ENCODE measurements at places on chromosomes 6 and 20.

DNA sequence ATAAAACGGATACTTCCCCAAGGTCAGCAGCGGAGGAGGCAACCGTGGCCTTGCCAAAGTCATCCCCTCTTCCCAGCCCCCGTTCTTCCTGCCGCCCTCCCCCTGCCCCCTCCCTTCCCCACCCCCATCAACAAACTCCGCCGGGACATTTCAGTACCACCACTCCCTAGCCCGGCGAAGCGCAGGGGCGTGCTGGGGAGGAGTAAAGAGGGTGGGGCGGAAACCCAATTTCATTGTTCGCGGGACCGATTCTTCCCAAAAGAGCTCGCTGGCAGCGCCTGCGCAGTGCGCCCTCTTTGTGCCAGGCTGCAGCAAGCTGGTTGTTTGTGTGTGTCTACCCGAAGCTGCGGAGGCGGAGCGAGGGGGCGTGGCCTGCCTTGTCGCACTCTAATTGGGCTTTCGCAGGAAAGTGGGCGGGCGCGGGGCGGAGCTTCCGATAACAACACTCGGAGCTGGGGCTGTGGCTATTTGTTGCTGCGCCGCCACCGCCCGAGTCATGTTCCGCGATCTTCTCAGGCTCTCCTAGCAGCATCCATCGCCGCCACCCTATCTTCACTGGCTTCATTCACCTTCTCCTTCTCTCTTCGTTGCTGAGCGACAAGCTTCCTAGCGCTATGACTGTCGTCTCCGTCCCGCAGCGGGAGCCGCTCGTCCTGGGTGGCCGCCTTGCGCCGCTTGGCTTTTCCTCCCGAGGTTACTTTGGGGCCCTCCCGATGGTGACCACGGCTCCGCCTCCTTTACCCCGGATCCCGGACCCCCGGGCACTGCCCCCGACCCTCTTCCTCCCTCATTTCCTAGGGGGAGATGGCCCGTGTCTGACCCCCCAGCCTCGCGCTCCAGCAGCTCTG, at the start of gene PNRC1:
Gene PNRC1 (plus strand): TSS at position 471 of the 848 bp plus-strand sequence. CDS start 144 bp downstream, at position 615.
- DNase-seq: peak; percentile 94

- DNase-seq: no peak
These were observed 303.0 kb downstream of the PAX1 start for GRCh38 chr20:22008456-22008855.

DNA sequence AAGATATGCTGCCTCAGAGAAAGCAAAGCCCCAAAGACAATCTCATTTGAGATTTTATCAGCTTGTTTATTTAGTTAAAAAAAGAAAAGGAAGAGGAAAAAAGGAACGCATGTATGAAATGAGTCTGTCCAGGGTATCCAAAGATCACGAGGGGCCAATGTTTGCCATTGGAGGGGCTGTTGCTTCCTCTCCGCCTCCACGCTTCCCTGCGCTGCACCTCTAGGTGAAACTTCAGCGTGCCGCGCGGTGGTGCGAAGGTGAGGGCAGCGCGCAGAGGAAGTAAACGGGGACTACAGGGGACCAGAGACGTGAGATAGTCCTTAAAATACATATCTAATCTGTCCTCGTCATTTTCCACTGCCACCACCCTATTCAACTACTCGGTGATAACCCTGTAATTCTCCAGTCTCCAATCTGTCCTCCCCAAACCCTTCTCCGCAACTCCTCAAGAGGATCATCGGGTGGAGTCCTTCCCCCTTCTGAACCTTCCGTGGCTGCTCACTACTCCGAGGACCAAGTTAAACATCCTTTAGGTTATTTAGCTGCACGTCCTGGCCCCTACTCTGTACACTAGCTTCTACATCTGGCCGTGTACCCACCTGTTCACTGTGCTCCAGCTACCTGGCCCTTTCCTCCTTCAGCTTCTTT, 1.1 kb upstream of the DCBLD1 start:
- no peak for DNase-seq

GRCh38 chr6:159098636-159099106, 53.9 kb upstream of the TAGAP start:
- no peak for DNase-seq

- DNase-seq: no peak
These were observed 1.8 kb downstream of the EPB41L2 start for GRCh38 chr6:131061041-131061750.

DNA sequence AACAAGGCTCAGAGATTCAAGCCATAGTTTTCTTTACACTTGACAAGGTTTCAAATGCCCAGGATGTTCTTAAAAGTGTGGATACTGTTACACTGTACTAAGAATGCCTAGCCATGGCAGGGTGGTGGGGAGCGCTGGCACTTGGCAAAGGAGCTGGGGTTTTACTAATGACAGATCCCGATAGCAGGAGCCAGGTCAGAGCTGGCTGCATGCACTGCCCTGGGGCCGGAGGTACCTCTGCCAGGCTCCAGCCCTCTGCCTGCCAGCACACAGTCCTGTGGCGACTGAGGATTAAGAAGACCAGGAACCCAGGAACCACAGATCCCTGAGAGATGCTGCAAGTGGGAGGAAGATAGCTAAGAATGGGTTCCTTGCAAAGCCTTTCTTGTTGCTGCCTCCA, 260.3 kb downstream of the ALDH8A1 start:
- no peak for DNase-seq

DNA sequence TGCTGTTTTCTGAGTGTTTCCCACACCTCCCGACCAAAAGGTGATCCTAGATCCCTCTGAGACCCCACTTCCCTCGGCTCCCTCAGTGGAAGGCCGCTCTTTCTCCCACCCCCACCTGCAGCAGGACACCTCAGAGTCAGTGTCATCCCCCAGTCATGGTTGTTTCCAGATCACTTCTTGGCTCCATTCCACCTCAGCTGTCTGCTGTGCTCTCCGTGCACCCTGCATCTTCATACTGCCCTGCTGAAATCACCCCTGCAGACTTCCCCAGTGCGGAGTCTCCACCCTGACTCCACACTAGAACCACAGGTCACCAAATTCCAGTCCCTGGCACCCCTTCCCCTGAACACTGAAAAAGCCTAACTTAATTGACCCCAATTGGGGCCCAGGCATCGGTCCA, 255.1 kb upstream of the CDYL start:
- DNase-seq: no peak

DNA sequence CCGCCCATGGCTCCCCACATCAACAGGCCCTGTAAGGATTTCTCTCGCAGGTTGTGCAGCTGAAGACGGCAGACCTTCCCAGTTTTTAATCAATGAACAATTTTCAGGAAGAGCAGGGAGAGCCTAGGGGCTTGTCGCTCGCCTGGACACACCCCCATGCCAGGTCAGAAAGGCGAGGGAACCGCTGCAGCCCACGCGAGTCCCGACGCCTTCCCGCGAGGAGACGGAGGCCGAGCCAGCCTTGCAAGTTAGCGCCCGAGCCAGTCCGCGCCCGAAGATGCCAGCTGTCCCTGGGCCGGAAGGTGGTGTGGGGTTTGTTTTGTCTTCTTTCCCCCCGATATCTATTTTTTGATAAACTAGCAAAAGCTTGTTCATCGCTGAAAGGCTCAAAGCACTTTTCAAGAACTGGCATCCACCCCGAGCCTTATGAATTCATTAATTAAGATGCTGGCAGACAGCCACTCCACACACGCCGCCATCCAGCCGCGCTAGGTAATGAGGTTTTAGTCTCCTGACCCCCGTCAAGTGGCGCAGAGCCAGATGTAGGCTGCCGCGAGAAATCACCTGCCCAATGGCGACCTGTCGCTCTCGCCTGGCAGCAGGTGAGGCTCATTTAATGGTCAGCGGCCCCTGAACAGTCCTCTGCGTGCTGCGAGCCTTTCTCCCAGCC, 6.6 kb downstream of the CCDC167 start:
- no peak for DNase-seq

DNA sequence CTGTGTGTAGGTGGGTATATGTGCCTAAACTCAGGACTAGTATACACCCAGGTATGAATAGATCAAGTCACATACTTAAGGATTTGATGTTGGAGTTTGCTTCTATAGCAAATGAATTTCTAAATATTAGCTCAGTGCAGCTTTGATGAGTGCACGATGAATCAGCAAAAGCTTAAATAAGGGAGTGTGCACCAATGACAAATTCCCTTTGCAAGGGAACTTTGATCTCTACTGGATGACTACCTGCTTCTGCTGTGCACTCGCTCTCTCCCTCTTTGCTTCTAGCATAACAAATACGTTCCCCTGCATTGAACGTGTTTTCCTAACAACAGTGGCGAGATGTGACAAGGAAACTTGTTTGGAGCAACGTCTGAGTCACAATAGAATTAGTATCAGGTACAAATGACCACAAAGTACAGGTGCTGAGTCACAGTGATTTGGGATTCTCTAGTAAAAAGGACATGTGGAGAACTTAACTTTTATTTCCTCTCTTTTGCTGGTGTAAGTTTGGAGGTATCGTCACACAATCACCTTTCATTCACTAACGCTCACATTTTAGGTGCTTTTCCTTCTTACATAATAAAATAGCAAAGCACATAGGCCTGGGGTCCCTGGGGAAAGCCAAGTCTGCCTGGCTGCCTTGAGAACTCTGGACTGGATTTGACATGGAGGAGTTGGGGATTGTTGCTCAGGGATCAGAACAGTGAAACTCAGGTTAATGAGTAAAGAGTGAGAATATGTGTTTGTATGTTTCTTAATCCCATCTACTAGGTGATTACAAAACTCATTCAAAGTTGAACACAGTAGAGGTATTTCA, 49.7 kb downstream of the KLHL31 start:
- DNase-seq: no peak

DNA sequence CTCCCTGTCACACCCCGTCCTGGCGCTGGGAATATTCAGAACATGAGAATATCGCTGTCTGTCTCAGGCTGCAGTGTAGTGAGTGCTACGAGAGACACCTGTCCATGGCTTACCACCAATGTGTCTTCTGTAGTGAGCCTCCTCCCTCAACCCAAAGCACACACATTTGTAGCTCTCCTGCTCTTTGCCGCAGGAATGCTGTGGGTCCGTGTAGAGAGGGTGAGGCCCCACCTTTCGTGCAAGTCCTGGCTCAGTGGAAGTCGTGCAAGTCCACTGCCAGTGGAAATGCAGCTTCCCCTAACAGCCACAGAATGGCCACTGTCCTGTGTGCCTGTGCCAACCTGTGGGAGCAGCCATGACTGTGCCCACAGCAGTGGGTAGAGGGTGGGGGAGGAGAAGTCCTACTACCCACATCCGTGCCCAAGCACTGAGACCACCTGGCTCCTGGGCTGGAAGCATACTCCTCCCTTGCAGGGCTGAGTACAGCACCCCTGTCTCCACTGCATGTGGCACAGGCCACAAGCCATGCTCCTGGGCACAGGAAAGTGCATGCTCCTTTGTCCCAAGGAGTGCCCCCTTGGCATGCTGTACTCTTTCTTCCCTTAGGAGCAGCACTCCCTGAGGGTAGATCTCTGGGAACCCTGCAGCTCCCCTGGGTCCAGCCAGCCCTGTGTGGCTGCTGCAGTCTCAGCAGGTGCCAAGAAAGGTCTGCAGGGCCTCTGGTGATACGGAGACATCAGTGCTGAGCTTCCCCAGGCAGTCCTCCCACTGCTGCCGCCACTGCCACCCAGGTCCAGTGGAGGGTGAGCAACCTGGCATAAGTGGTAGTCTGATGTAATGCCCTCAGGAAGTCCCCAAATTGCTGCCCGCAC, 28.0 kb downstream of the IGF2R start:
- DNase-seq: no peak

GRCh38 chr20:1429143-1429728, 36.4 kb upstream of the FKBP1A start:
- no peak for DNase-seq

DNA sequence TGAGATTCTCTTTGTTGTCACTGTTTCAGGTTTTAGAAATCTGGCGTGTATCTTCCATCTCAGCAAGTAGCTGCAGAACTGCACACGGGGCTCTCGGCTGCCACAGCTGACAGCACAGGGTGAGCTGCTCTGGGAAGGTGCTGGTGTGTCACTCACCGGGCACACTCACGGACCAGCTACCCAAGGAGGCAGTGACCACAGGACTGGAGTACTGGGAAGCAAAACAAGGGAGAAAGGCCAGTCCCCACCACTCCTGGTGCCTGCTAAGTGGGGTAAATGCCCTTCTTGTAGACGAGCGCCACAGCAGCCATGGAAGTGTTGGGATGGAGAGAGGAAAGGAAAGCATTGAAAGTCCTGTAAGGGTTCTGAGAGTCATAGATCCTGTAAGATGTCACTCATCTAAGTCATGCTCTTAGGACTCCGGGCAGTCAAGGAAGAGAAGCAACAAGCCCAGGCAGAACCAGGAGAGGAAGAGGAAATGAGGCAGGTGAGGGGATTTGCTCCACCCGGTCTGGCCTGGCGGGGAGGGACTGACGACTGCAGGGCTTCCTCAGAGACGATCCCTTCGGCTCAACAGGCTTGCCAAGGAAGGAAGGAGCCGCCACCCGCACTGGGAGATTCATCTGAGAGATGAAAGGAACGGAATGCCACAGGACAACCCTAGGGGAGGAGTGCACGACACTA, 48.1 kb downstream of the PRDM1 start:
- no peak for DNase-seq

DNA sequence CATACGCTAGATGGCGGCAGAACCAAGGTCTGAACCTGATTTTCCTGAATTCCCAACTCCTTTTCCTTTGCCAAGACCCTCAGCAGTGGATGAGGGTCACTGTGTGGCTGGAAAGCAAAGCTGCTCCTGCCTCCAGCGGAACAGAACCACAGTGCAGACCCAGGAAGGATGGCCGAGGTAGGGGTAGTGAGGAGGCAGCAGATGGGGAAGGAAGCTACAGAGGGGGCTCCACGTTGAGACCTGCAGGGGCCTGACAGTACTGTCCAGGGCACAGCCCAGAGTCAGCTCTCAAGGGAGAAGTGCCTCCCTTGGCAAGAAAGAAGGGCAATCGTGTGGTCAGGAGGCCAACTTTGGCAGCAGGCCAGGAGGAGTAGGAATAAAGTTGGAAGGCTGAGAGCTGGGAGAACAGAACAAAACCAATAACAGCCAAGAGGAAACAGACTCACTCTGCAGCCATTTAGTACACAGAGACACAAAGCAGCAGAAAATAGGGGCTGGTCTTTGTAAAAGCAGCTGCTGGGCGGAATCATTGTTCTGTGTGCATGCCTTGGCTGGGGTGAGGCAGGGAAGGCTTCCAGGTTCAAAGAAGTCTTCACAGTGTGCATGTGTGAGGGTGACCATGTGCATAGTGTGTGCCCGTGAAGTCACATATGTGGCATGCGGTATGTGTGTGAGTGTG, 3.1 kb downstream of the GABRR2 start:
- peak; percentile 51 for DNase-seq

GRCh38 chr6:75460681-75461080, 32.9 kb downstream of the FILIP1 start:
- no peak for DNase-seq

DNA sequence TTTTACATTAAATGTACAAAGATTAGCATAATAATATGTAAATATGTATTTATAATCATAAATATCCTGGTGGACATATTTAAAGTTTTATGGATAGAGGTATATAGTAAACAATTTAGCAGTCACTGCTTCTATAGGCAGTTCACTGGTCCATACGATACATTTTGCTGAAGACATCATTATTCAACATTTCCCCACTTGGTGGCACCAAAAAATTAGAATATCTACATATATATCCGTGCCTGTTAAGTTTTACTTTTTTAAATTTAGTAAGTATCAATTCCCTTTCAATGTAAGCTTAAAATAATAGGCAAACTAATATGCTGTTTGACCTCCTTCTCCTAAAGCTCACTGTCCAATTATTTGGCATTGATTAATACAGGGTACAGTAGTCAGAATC, 64.2 kb downstream of the LMBRD1 start:
- DNase-seq: no peak

Measured in HFF-Myc (cell line).